ENCODE measurements at places on chromosomes 2 and 18.

DNA sequence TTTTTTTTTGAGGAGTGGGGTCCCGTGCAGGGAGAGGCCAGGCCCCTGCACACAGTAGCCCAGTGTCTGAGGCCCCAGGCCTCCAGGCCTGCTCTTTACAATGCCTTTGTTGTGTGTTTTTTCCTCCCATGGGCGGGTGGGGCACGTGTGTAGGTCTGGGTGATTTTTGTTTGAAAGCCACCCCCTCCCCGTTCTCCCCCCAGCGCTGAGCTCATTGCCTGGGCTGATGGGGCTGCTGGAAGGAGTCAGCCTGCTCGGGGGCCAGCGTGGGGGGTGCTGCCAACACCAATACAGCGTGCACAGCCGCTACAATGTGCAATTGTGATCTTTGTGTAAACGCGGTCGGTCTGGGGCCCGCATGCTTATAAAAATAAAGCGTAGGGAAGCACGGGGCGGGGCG is 142.7 kb downstream of the DYSF start:
- no peak for DNase-seq

- no peak for DNase-seq
These were observed 123.6 kb upstream of the GPC1 start for GRCh38 chr2:240311821-240312220.

DNA sequence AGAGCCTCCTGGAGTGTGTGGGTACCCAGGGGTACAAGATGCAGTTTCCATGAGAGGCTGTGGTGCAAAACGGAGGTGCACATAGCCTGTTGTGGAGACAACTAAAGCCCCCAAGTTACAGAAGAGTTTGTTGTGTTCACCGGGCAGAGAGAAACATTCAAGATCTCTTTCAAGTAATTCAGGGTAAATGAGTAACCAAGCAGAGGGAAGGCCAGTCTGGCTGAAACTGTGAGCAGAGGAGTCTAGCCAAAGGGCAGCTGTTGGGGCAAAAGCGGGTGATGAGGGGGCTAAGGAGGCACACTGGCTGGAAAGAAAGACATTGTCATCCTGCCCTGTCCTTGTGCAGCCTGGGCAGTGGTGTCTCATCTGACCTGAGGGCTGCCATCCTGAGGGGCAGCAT is 52.0 kb downstream of the CXCR4 start:
- DNase-seq, result no peak

DNA sequence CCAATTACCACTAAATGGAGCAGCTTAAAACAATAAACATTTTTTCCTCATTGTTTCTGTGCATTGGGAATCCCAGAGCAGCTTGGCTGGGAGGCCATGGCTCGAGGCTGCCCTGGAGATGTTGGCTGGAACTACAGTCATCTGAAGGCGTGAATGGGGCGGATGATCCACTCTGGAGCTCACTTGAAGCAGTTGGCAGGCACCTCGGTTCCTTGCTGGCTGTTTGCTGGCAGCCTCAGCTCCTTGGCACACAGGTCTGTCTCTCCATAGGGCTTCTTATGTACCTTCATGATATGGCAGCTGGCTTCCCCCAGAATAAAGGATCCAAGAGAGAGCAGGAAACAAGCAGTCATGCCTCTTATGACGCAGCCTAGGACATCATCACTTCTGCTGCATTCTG is 227.0 kb upstream of the COPS8 start:
- no peak for DNase-seq

- no peak for DNase-seq
These were observed 31.2 kb upstream of the EDAR start for GRCh38 chr2:109020217-109020637.

DNA sequence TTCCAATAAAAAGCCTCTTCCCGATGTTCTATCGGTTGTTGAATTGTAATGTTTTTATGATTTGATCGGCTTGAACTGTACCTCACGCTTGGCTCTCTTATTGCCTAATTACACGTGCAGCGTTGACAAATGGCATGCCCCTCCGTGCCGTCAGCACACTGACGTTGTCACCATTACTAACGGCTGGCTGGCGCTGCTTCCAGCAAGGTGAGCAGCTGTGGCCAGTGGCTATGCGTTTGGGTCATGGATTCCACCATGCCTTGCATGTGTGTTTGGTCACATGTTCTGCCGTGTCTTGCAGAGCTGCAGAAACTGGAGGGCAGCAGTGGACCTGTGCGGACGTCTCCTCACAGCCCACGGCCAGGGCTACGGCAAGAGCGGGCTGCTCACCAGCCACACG is 42.1 kb downstream of the TRAPPC12 start:
- DNase-seq, result no peak

DNA sequence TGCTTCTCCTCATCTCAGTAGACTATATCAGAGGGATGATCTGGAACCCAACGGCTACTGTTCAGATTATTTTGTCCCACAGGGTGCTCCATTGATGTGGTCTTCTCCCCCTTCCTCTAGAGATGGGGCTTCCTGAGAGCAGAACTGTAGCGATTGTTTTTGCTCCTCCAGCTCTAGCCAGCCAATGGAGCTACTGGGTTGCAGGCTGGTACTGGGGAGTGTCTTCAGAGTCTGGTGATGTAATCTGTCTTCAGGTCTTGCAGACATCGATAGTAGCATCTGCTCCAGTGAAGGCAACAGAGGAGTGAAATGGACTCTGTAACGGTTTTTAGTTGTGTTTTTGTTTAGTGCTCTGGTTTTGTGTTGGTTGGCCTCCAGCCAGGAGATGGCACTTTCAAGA is 621.9 kb downstream of the RNF144A start:
- no peak for DNase-seq

DNA sequence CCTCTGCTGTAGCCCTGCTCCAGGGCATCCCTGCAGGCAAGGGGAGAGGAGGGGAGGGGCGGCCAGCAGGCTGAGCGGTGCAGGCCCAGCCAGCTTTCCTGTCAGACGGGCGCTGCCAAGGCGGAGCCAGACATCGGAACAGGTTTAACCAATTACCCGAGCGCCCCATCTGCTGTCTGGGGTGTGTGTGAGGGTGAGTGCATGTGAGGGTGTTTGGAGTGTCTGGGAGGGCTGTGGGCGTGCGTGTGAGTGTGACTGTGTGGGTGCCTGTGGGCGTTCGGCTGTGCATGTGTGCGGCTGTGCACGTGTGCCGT is 20.0 kb downstream of the EMX1 start:
- DNase-seq, result no peak

DNA sequence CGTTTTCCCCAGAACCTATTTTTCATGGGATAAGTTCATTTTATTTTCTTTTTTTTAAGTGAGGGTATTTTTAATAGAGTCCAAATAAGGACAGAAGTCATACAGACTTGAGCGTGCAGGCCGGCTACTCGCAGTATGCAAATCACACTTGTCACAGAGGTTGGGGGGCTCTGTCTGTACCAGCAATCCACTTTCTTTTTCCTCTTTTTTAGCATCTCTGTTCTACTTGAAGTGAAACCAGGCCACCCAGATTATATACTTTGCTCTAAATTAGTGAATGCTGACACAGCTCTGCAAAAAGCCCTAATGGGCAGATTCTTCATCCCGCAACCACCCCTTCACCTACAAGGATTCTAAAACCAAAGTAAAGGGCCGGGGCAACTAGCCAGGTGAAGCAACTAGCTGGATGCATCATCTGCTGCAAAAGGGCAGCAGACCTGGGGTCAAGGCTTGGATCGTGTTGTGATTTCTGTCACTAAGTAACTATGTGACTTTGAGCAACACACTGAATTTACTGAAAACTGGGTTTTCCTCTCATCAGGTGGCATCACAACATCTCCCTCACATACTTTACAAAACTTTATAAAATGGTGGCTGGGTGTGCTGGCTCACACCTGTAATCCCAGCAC is 18.4 kb downstream of the KDSR start:
- DNase-seq, result no peak

DNA sequence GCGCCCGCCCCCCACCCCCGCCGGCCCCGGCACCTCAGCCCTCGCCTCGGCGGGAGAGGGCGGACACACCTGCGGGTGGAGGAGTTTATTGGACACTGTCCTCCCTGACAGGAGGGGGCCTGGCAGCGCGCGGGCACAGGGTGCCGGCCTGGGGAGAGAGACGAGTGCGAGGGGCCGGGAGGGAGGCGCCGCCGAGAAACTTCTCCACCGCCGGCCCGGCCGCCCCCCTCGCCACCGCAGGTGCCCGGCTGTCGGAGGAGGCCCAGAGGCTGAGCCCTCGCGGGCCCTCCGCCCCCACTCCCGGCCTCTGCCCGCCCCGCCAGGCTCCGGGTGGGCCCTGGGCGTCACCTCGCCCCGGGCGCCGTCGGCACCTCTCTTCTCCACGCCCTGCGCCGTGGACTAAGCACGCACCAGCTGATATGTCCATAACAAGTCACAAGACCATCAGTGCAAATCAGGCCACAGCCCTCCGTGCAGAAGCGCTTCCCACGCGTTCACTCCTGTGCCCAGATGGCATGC is 311.3 kb downstream of the CELF4 start:
- DNase-seq, result no peak

DNA sequence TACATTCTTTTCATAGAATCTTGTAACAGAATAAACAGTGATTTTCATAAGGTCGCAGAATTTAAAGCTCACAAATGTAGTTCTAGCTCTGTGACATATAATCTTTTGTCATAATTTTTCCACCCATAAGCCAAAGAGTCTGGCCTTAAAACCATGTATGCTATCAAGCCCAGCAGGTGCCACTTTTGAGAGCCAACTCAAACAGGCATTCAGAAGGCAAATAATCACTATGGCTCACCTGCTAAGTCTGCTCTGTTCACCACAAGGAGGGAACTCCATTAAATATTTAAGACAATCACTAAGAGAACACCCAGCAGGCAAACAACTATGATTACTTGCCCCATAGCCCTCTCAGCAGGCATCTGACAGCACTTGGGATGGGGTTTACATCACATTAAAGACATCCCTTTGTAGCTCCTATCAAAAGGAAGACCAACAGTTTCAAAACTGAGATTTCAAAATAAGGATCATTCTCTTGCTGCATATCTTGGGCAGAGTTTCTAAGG is 241.6 kb downstream of the PDE11A start:
- DNase-seq, result no peak
